ENCODE measurements at places on chromosomes 11 and 22.

DNA sequence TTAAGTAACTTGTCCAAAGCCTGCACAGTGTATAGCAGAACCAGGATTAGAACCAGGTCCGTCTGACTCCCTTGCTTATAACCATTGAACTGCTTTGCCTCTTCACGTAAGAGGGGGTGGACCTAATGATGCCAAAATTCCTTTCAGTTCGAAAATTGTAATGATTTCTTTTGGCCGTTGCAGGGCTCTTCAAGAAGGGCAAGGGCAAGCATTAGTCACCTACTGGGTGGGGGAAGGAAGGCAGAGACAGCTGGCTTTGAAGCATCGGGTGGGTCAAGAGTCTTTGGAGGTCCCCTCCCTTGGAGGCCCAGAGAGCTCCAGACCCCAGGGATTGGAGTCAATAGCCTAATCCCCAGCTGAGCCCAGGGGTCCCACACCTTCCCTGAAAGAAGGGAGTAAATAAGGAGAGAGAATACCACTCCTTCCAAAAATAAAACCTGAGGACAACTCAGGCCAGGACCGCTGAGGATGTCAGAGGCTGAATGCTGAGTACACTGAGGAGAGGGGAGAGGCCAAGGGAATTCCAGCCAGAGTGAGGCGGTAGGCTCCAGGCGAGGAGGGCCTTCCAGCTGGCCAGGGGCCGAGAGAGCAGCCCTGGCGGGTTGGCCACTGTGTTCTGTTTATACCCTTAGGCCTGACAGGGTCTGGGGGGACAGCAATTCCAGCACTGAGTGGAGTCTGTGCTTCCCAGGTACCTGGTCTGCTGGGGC is 14.1 kb downstream of the CREB3L1 start:
- DNase-seq = peak; percentile 85

DNA sequence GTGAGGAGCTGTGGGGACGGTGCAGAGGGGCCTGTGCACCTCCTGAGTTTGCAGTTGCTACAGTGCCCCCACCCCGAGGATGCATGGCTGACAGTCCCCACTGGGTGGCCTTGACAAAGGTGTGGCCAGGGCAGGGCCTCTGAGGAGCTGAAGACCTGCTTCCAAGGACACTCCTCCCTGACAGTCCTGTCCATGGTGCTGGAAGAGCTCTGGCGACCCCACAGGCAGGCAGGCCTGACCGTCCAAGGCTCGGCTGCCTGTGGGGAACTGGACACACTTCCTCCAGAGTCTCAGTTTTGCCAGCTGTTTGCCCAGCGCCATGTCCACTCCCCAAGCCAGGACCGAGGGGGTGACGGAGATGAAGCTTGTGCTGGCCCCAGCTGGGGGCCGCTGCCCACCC is 32.7 kb downstream of the BRSK2 start:
- no peak for DNase-seq

DNA sequence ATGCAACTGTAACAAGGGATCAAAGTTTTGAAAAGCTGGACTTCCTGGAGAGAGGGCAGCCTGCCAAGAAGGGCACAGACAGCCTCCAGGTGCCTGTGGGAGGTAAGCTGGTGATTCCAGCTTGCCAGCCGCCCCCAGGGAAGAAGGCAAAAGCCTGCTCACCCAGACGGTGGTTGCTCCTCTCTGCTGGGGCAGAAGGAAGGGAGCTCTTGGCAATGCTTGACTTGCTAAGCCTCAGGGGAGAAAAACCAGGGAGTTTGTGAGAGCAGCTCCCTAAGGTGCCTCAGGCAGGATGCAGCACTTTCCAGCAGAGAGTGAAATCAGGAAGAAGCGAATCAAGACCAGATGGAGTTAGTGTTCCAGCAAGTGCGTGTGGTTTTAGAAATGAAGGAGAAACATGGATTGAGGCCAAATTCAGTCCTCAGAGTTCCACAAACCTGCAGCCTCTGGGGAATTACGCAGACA is 553.6 kb downstream of the BUD13 start:
- peak; percentile 64 for DNase-seq

DNA sequence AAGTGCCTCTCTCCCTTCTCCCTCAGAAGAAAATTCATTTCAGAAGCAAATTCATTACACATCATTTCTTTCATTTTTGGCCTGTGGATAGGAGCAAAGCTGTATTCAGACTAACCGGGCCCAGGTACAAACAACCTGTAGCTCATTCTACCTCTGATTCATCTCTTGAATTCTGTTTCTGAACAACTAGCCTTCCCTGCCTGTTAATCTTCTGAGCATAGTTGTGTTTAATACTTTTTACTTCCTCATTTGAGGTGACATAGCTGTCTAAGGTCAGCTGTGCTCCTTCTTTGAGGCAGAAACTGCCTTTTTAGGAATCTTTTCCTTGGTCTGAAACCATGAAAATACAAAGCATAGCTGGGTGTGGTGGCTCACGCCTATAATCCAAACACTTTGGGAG is 12.6 kb upstream of the IL18BP start:
- no peak for DNase-seq

- no peak for DNase-seq
Measured at GRCh38 chr22:17777005-17777716, 2.9 kb upstream of the BID start.

GRCh38 chr22:27170491-27170890 is 513.1 kb downstream of the MIAT start:
- DNase-seq = peak; percentile 98

DNA sequence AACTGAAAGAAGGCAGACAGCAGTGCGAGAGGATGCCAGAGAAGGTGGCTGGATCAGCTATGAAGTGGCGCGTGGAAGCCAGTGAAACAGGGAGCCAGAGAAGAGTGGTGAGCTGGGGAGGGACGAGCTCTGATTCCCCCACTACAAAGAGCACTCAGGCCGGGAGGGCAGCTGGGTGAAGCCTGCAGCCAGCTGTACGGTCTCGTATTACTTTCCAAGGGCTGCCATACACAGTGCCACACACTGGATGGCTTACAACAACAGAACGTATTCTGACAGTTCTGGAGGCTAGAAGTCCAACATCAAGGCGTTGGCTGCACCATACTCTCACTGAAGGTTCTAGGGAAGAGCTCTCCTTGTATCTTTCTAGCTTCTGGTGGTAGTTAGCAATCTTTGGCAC is 47.1 kb upstream of the WNT11 start:
- DNase-seq = no peak

- DNase-seq = no peak
Measured at GRCh38 chr22:22369964-22370270, 125.3 kb downstream of the VPREB1 start.

GRCh38 chr22:28943501-28943879 is 60.1 kb downstream of the ZNRF3 start:
- no peak for DNase-seq
